ENCODE measurements at places on chromosomes 7 and 10. TPM values are rescaled to one million over a fixed set of nuclear protein-coding genes. Genes with fewer than 3 reads are reported as not detected.

DNA sequence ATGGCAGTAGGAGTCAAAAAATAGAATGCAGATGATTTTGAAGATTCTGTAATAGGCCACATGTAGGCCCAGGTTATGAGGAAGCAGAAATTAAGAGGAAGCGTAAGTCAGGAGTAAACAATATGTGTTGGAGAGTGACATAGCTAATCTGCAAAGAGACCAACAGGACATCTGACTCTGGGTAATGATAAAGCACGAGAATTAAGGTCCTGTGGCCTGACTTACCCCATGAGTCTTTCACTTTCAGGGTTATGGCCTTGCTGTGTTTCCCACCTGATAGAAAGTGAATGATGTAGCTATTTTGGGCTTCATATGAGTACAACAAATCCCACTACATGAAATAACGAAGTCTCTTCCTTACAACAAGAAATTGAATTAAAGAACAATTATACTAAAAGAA is 393.0 kb downstream of the MAGI2 start:
- DNase-seq = no peak

DNA sequence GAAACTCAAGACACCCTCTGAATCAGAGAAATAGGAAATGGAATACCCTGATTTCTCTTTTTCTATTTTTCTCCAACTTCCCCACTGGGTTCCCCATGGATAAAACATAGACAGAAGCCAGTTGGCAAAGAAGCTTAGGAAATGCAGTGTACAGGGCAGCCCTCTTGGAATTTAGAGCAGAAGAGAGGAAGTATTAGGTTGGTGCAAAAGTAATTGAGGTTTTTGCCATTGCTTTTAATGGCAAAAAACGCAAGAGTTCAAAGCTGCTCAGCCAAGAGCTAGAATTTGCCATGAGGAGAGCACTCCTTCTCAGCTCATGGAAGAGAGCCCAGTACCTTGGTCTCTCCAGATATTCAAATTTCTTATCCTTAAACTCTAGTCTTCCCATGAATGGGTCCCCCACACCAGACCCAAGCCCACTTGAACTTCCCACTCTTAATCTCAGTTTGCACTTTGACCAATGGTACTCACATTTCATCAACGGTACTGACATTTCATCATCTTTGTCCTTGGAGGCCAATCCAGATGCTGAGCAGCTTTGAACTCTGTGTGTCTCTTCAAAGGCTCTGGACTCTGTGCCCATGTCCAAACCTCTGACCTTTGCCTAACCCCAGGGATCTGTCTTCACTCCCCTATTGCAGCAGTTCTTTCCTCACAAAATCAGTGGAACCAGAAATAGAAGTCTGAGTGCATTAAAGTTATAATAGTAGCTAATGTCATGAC is 73.2 kb upstream of the PPP1R3C start:
- no peak for DNase-seq

GRCh38 chr10:1180071-1180730 is 124.0 kb downstream of the WDR37 start:
- DNase-seq = no peak

DNA sequence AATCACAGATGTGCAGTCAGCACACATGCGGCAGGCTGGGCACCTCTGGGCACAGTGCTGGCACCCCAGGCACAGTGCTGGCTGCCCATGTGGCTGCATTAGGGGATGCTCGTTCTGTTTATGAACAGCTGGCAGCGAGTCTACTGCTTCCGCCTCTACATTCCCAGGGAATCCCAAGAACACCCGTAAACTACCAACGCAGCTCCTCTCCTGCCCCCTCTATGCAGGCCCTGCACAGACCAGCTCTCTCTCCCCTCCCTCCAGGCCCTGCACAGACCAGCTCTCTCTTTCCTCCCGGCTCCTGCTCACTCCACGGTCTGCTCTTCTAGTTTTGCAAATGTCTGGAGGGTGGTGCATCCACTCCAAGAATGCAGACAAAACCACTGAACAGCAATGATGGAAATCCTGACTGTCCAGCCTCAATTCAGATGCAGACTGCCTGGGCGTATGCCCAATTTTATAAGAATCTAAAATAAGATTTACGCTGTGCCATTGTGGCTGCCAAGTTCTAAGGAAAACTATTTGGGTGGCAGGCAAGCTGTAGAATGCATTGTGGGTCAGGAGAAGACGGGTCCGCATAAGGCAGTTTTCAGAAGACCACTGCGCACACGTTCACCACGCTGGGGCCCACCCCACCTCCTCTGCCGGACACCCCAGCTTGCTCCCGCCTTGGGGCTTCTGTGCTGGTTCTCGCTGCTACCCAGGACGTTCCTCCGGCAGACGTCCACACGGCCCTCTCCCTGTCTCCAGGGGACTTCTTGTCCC is 234.6 kb downstream of the ZMYND11 start:
- DNase-seq = peak; percentile 91

DNA sequence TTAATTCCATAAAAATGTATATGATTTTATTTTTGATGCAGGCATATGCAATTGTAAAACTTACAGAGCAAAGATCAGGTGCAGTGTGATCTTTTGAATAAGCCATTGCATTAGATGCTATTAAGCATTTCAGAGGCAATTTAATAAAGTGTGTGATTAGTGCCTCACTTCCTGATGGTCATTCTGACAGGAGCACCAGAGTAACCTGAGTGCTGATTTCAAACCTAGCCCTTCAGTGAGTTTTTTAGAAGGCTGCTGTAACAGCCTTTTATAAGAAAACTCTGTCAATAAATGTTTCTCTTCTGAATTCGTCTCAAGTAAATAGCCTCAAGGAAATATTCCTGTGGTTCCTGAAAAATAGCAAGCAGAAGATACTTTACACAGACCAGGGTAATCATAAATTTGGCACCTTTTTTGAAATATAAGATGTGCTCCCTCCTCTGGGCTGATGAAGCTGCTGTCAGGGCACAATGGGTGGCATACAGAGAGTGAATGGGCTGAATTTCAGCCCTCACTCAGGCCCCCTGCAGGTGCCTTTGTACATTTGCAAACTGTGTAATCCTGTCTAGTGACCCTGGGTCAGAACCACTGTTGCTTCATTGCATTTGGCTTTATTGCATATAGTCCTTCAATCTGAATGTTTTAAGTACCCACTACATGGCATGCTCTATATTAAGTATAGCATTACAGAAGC is 193.7 kb upstream of the CSTF2T start:
- no peak for DNase-seq

DNA sequence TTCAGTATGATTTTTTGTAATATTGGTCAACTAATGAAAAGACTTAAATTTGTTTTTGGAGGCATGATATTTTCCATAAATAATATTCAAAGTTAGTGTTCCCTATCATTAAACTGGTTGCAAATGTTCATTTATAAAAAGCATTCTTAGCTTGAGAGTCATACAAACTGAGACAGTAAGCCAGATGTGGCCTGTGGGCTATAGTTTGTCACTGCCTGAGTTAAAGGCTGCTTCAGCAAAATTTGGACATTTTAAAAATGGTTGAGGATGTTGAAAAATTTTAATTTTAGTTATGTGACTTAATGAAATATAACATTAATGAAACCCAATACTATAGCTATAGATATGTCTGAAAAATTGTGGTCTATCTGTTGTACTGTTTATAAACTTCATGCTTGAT is 180.2 kb upstream of the CACNA2D1 start:
- peak; percentile 53 for DNase-seq

GRCh38 chr7:75914655-75915415 is at the start of gene POR:
Gene POR (plus strand): TSS chr7:75915155. CDS start chr7:75954002, 38,847 bp downstream.
- peak; percentile 91 for DNase-seq

DNA sequence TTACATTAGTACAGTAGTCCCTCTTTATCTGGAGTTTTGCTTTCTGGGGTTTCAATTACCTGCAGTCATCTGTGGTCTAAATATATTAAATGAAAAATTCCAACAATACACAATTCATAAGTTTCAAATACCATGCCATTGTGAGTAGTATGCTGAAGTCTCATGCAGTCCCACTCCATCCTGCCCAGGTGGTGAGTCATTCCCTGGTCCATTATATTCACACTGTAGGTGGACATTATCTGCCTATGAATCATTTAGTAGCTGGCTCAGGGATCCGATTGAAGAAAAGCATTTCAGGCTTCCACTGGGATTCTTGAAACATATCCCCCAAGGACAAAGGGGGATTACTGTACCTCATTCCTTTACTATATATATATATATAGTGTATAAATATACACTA is 298.2 kb upstream of the GALNT17 start:
- no peak for DNase-seq

DNA sequence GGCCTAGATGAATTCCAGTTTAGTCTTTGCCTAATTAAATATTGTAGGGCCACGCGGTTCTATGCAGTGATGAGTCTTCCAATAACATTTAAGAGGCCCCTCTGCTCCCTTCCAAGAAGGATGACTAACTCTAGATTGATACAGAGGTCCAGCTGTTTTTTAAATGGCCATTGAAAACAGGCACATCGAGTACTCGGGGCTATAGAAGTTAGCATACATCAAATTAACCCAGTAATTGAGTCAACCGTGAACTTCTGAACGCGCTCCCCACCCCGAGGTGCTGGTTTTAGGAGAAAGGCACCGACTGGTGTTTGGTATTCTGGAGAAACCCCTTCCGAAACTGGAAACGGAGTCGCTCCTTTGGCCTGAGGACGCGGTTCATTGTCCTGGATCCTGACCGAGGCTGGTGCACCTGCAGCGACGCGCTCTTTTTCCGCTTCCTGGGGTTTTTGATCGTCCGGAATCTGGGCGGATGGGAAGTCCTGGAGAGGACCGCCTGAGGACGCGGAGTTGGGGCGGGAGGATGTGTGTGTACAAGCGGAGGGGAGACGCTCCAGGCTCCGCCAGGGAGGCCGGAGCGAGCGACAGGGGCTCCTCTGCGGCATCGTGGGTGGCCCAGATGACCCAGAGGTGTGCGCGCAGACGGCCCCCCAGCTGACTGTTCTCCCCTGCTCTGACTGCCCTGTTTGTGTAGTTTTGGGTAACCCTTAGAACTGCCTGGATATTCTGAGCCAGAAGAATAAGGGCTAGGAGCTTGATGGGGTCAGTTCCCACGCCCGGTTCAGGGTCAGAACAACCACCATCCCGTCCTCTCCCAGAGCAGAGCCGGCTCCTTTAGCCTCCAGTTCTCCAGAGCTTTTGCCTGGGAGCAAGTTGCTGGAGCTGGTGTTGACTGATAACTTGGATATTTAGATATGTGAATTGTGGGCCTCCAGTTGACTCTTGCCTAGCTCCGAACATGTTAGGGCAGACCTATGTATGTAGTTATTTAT is 711 bp downstream of the FAM221A start:
- DNase-seq = peak; percentile 60

DNA sequence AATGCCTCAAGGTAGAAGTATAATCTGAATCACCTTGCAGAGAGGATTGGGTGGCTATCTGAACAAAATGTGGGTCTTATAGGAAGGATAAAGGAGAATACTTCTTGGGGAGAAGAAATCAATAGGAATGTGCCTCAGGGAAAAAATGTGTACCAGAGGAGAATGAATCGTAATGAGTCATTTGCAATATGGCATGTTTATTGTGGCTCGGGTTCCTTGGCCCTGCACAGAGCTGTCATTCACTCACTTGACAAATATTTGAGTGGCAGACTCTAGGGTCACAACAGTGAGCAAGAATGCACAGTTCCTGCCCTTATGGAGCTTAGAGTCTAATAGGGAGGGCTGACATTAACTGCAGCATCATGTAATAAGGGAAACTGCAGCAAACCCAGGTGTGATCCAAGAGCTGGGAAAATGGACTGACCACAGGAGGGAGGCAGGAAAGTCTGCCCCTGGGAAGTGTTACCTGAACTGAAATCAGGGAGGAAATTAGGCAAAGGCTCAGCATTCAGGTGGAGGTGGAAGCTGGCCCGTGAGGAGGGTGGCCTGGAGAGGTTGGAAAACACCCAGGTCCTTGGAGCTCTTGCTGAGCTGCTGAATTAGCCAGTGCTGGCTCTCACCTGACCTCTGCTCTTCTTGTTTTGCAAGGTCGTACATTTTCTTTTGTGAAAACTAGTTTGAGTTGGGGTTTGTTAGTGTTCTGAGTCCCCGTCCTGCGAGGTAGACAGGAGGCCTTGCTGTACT is 203.9 kb downstream of the FRMD4A start:
- peak; percentile 52 for DNase-seq

DNA sequence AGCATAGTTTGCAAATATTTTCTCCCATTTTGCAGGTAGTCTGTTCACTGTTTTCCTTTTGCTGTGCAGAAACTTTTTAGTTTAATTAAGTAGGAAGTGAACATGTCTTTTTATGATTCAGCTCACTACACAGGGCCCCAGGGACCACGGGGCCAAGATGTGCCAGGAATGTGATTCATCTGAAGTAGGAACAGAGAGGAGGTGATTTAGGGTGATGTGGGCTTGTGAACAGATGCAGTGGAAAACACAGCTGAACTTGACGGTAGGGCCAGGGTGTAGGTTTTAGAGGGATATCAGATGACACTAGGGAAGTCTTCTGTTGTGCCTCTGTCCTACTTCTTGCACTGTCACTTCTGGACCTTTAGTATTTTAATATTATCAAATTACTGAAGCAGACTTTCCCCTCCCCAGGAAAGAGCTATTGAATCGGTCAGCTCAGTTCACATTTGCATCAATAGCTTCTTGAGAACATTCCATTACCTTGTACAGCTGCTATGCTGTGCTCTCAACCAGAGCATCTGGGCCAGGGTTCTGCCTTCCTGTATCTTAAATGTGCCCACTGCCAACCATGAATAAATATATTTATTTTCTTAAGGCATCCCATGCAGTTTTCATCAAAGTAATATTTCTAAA is 96.9 kb downstream of the OSBPL3 start:
- peak; percentile 67 for DNase-seq

DNA sequence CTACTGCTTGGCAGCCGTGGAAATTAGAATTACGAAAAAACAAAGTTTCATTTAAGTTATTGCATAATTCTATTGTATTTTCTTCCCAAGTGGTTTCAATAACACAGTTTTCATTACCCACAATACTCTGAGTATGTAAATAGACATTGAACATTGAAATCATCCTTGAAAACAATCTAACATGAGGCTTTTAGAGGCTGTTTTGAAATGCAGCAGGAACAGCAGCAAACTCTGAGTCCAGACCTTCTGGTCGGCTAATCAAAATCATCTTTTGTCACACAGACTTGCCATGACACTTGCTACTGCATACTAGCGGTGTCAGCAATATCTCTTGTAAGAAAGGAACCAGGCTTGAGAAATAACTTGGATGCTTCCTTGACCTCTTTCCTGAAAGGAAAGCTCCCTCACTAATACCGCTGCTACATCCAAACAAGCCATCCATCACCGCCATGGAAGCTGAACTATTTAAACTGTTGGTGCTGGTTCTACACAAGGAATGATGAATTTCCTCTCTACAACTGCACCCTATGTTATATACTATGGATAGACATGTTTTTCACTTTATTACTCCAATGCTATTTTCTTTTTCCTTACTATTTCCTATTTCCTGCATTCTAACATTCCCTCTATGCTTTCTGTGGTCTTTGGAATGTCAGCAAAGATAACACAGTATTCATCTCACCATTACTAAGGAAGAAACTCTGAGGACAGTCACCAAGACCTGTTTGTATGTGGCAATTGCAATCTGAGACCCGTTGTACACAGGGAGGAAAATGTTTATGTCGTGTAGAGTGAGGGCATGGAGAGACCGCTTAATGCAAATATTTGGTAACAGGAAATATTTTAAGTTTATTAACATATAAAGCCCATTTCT is 130.8 kb downstream of the ITGA8 start:
- DNase-seq = no peak

The DDC gene
- not detected for total RNA-seq

The NRG3 gene
- total RNA-seq = not detected

The FOXI2 gene
- not detected for total RNA-seq

The NUTM2B gene
- total RNA-seq = 0.51 TPM

The CYP2W1 gene
- not detected for total RNA-seq

All from fibroblast of lung (primary cell).